ENCODE measurements at places on chromosomes 2 and 18.
A peak's percentile ranks its signal among the peaks of the same experiment; 100 is the strongest.

DNA sequence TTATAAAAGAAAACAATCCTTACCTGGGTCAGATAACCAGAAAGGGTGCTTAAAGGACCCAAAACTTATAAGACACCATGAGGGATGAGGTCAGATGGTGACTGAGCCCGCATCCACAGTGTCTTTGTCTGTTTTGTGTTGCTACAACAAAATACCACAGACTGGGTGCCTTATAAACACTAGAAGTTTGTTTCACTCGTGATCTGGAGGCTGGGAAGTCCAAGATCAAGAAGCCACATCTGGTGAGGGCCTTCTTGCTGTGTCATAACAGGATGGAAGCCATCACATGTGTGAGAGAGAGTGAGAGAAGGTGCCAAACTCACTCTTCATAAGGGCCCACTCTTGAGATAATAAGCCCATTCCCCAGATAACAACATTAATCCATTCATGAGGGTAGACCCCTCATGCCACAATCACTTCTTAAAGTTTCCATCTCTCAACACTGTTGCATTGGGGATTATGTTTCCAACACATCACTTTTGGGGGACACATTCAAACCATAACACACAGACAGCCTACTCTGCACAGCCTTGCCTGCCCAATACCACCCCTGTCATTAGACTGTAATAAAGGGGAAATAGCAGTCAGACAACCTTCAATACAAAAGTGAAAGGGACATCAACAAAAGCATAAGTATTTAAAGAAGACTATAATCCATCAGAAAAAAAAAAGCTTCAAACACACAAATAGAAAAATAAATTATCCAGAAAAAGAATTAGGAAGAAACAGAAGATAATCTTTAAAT, 249.8 kb downstream of the ANAPC1 start:
- no peaks in the 10 kb centered on the region for H3K36me3 ChIP-seq
- H3K4me3 ChIP-seq, result no peak overlapping the region
- no peaks in the 10 kb centered on the region for H3K4me1 ChIP-seq
- H3K27me3 ChIP-seq, result no peaks in the 10 kb centered on the region
- DNase-seq, result no peak

- no peak overlapping the region for H3K27ac ChIP-seq
- no peak overlapping the region for H3K4me3 ChIP-seq
- DNase-seq, result no peak
- no peaks in the 10 kb centered on the region for H3K4me1 ChIP-seq
Measured at GRCh38 chr2:64284751-64285150, 140.5 kb upstream of the PELI1 start.

DNA sequence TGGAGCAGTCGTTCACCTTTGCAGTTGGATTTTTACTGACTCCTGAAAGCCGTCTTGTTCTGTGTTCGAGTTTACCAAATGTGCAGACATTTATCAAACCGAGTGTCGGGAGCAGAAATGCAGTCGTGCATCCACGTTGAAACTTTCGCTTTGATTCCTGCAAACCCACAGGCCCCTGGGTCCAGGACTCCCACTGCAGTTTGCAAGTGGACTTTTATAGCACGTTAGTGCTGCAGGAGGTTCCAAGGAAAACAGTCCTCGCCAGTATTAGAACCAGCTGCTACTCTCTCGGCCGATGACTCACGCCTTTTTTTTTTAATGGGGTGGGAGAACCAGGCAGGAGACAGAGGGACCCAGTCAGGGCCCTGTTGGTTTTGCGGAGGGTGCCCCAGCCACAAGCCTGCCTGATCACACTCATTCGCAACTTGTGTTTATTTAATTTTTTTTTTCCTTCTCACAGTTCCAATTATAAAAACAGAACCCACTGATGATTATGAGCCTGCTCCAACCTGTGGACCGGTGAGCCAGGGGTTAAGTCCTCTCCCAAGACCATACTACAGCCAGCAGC, 90.1 kb downstream of the NFATC1 start:
- peaks cover 9% of the 10 kb centered on the region for H3K4me1 ChIP-seq
- no peaks in the 10 kb centered on the region for H3K27me3 ChIP-seq
- H3K4me3 ChIP-seq, result no peak overlapping the region
- no peaks in the 10 kb centered on the region for H3K36me3 ChIP-seq
- DNase-seq, result no peak
- H3K27ac ChIP-seq, result peak overlapping the region; percentile 15

- DNase-seq, result no peak
- peaks cover 3% of the 10 kb centered on the region for H3K4me1 ChIP-seq
Measured at GRCh38 chr2:215966951-215967350, 46.4 kb downstream of the MREG start.

- no peak overlapping the region for H3K27ac ChIP-seq
- no peaks in the 10 kb centered on the region for H3K36me3 ChIP-seq
- H3K27me3 ChIP-seq, result no peaks in the 10 kb centered on the region
- no peak overlapping the region for H3K4me3 ChIP-seq
Measured at GRCh38 chr2:10914272-10914693, 2.5 kb downstream of the KCNF1 start.

GRCh38 chr2:38194751-38195150, 118.8 kb upstream of the CYP1B1 start:
- H3K4me1 ChIP-seq, result no peaks in the 10 kb centered on the region
- no peak overlapping the region for H3K4me3 ChIP-seq
- H3K36me3 ChIP-seq, result no peaks in the 10 kb centered on the region

DNA sequence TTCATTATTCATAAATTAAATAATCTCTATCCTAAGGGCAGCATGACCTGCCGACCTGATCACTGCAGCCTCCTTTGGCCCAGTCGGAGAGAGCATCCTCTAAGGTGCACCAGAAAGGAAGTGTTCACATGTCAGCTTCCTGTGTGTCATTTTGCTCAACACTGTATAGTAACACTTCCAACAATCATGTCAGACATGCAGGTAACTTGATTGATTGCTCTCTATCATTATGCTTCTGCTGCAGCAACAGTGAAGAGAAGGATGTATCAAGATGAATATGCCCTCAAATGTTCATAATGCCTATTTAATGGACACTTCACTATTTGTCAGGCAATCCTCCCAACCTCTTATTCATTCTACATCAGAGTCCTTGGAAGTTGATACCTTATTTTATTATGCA, 332.3 kb downstream of the CDH7 start:
- no peak overlapping the region for H3K27ac ChIP-seq
- no peak for DNase-seq
- no peaks in the 10 kb centered on the region for H3K36me3 ChIP-seq

GRCh38 chr2:30355306-30355705, 91.7 kb upstream of the LCLAT1 start:
- no peak for DNase-seq
- H3K36me3 ChIP-seq, result no peaks in the 10 kb centered on the region
- H3K27me3 ChIP-seq, result no peaks in the 10 kb centered on the region
- no peak overlapping the region for H3K27ac ChIP-seq
- no peak overlapping the region for H3K4me3 ChIP-seq

DNA sequence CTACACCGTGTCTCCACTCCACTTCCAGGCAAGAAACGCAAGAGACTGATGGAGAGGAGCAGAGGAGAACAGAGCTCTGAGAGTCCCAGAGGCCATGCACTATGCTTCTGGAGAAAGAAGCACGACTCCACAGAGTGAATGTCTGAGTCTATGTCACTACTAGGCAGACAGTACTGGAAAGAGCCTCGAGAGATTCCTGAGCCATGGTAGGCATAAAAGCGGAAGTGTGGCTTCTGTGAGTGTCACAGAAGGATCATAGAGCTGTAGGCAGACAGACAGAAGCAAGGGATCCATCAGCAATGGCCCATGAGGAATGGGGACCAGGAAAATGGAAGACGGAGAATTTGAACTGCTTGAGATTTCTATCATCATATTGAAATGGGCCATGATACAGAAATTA, 542.6 kb downstream of the ZEB2 start:
- H3K36me3 ChIP-seq, result no peaks in the 10 kb centered on the region
- no peak for DNase-seq
- no peaks in the 10 kb centered on the region for H3K4me1 ChIP-seq
- H3K4me3 ChIP-seq, result no peak overlapping the region
- H3K27me3 ChIP-seq, result no peaks in the 10 kb centered on the region

DNA sequence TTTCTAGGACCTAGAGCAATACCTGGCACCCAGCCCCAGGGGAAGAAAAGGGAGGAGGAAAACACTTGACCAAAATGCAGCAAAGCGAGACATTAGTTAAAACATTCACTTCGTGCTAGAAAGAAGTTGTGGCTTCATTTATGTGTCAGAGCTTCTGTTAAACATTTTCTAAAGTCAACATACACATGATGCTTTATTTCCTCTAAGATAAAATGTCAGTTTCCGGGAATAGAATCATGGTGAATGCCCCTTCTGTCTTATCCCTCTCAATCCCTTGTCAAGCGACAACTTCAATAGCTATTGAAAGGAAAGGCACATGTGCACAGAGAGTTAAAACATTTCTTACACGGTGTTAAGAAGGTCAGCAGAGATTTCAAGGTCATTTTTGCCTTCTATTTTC, 404.6 kb upstream of the CWC22 start:
- H3K36me3 ChIP-seq, result no peaks in the 10 kb centered on the region
- peaks cover 8% of the 10 kb centered on the region for H3K4me1 ChIP-seq
- no peaks in the 10 kb centered on the region for H3K27me3 ChIP-seq
- DNase-seq, result no peak
- no peak overlapping the region for H3K27ac ChIP-seq

DNA sequence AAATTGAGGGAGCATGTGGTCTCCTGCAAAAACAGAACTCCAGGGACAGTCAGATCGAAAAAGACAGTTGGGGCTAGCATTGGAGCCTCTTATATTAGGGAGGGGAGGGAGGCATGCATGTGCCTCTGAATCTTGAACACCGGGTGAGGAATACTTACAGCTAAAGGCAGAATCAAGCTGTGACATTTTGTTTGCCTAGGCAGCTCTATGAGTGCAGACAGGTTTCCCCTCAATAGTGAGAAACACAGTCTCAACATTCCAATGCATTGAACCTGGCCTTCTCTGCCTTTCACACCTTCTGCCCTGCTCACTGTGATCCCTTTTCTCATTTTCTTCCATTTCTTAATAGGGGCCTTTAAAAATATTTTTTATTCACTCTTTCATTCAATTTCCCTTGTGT, 140.4 kb downstream of the THSD7B start:
- no peak overlapping the region for H3K4me3 ChIP-seq
- DNase-seq, result no peak
- H3K4me1 ChIP-seq, result no peaks in the 10 kb centered on the region
- no peak overlapping the region for H3K27ac ChIP-seq

GRCh38 chr2:35526741-35527140, 828.8 kb upstream of the CRIM1 start:
- DNase-seq, result no peak
- H3K27ac ChIP-seq, result no peak overlapping the region
- no peak overlapping the region for H3K4me3 ChIP-seq
- H3K27me3 ChIP-seq, result no peaks in the 10 kb centered on the region
- H3K36me3 ChIP-seq, result no peaks in the 10 kb centered on the region
- no peaks in the 10 kb centered on the region for H3K4me1 ChIP-seq

DNA sequence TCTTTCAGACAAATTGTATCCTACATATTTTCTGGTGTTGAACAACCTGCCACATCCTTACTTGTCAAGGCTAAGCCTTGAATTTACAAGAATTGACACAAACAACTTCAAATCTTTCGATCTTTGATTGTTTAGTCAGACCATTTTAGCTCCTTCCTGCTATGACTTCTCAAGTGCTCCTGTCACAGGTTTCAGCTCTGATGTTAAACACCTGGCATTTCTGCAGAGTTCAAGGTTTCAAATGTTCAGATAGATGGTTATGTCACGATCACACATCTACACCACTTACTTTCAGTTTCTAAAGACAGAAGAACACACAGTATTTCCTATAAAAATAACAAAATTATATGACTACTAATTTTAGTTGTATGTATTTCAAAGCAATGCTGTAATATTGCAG, 84.0 kb downstream of the RND3 start:
- no peak for DNase-seq
- H3K27me3 ChIP-seq, result no peaks in the 10 kb centered on the region
- no peaks in the 10 kb centered on the region for H3K36me3 ChIP-seq
- H3K4me1 ChIP-seq, result no peaks in the 10 kb centered on the region

GRCh38 chr2:152453129-152453911, 118.3 kb downstream of the FMNL2 start:
- H3K27ac ChIP-seq, result peak overlapping the region; percentile 45
- DNase-seq, result no peak
- no peak overlapping the region for H3K4me3 ChIP-seq
- H3K4me1 ChIP-seq, result peaks cover 47% of the 10 kb centered on the region

- peaks cover 98% of the 10 kb centered on the region for H3K36me3 ChIP-seq
- no peaks in the 10 kb centered on the region for H3K27me3 ChIP-seq
- H3K4me3 ChIP-seq, result no peak overlapping the region
- no peaks in the 10 kb centered on the region for H3K4me1 ChIP-seq
- no peak for DNase-seq
- H3K27ac ChIP-seq, result no peak overlapping the region
Measured at GRCh38 chr2:201733544-201733943, 35.1 kb upstream of the MPP4 start.

GRCh38 chr2:119552902-119553301, 8.7 kb downstream of the CFAP221 start:
- no peaks in the 10 kb centered on the region for H3K4me1 ChIP-seq
- H3K27me3 ChIP-seq, result no peaks in the 10 kb centered on the region
- DNase-seq, result no peak
- H3K36me3 ChIP-seq, result no peaks in the 10 kb centered on the region
- no peak overlapping the region for H3K27ac ChIP-seq
- no peak overlapping the region for H3K4me3 ChIP-seq

DNA sequence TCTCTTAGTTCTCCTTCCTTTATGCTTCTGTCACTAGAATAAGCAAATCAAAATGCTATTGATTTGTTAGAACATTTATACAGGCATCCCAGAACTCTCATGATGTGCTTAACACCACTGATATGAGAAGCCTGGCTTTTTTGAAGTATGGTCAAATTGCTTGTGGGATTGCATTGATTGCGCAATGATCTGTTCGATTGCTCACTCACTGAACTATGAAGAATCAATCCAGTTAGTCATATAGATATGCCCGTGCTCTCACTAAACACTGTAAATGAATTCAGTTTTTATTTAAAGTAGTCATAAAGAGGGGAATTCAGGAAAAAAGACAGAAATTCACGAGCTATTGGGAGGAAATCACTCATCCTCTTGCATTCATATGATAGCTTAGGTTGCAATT, 1237.8 kb downstream of the SUCLG1 start:
- no peak overlapping the region for H3K27ac ChIP-seq
- no peaks in the 10 kb centered on the region for H3K36me3 ChIP-seq
- H3K27me3 ChIP-seq, result no peaks in the 10 kb centered on the region
- no peak for DNase-seq

GRCh38 chr2:8022908-8023640, 658.8 kb upstream of the ID2 start:
- H3K4me1 ChIP-seq, result no peaks in the 10 kb centered on the region
- no peaks in the 10 kb centered on the region for H3K27me3 ChIP-seq
- no peak overlapping the region for H3K27ac ChIP-seq
- no peak for DNase-seq
- no peak overlapping the region for H3K4me3 ChIP-seq
- H3K36me3 ChIP-seq, result no peaks in the 10 kb centered on the region

- no peak for DNase-seq
- no peaks in the 10 kb centered on the region for H3K36me3 ChIP-seq
- no peaks in the 10 kb centered on the region for H3K27me3 ChIP-seq
- H3K27ac ChIP-seq, result no peak overlapping the region
- H3K4me3 ChIP-seq, result no peak overlapping the region
- no peaks in the 10 kb centered on the region for H3K4me1 ChIP-seq
Measured at GRCh38 chr2:198327526-198327925, 523.1 kb downstream of the PLCL1 start.

- no peak for DNase-seq
- no peaks in the 10 kb centered on the region for H3K27me3 ChIP-seq
- no peaks in the 10 kb centered on the region for H3K4me1 ChIP-seq
- no peak overlapping the region for H3K4me3 ChIP-seq
- no peak overlapping the region for H3K27ac ChIP-seq
- H3K36me3 ChIP-seq, result no peaks in the 10 kb centered on the region
Measured at GRCh38 chr2:108825254-108825653, 38.7 kb downstream of the CCDC138 start.

- H3K4me1 ChIP-seq, result no peaks in the 10 kb centered on the region
- H3K27me3 ChIP-seq, result no peaks in the 10 kb centered on the region
- no peak overlapping the region for H3K27ac ChIP-seq
- peak; percentile 48 for DNase-seq
- peak overlapping the region; percentile 22 for H3K4me3 ChIP-seq
Measured at GRCh38 chr18:76416911-76417310, 78.1 kb downstream of the ZNF516 start.
